ENCODE measurements at places on chromosomes 5 and 9.
A peak's percentile ranks its signal among the peaks of the same experiment; 100 is the strongest.

GRCh38 chr9:134776080-134776796 lies 104.4 kb upstream of the FCN2 start:
- DNase-seq, result no peak

DNA sequence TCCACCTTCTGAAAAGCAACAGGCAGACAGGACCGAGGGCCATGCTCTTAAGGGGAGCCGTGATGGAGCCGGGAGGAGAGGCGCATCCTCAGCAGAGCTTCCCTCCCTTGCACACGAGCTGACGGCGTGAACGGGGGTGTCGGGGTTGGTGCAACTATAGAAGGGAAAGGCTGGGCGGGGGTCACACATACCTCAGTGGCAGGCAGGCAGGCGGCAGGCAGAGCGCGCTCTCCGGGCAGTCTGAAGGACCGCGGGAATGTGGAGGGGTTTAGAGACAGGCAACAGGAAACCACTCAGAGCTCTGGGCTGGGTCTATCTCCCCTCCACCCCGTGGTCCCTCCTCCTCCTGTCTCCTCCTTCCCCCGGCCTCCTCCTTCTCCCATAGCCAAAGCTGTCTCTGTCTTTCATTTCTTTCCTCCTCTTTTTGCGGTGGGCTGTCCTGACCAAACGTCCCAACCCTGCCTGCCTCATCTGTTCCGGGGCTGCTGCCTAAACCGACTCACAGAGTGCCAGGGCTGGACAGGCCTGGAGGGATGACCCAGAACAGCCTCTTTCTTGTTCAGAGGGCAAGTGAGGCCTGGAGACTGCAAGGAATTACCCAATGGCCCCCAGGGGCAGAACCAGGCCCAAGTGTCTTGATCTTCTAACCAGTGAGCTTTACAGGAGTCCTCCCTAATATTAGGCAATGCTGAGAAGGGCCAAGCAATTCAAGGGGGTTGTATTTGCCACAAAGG lies at the start of gene SPARC:
Gene SPARC (minus strand): TSS at position 242 of the 734 bp plus-strand sequence. CDS start 10,727 bp downstream, outside the sequence.
- no peak for DNase-seq

DNA sequence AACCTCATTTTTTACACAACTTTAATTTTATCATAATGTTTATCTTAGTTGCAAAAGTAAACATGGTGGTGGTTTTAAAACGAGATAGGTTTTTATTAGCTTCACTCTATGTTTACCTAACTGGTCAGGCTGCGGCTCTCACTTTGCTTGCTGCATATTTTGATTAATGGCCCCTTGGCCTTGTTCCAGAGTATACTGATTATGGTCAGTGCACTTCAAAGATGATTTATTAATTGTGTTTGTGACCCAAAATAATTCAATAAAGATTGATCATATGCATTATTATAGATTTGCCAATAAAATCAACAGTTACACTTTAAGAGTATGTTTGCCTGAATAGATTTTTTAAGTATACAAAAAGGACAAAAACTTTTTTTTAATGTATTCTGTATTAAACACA lies 188.0 kb downstream of the XRCC4 start:
- no peak for DNase-seq

- no peak for DNase-seq
These were observed 8.9 kb upstream of the HSPA9 start for GRCh38 chr5:138583984-138584637.

DNA sequence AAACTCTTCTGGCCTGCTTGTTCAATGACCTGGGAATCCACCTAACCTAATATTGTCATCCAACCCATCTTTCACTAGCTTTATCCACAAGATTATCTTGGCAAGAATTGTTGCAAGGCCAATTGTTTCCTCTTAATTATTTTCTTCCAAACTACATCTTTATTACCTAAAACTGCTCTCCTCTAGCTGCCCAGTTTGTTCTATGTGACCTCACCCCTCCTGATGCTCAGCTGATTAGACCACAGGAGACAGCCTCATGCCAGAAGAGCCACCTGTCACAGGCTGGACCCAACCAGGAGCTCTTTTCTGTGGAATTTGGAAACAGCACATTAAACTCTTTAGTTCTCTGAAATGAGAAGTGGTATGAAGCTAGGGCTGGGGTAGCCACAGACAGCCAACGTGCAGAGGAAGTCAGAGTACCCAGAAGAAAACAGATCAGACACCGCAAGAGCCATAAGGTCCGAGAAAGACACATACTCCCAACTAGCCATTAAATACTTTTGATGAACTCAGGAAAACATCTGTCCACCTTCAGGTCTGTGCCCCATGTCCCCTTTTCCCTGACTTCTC lies 12.0 kb downstream of the SAXO1 start:
- DNase-seq, result no peak

DNA sequence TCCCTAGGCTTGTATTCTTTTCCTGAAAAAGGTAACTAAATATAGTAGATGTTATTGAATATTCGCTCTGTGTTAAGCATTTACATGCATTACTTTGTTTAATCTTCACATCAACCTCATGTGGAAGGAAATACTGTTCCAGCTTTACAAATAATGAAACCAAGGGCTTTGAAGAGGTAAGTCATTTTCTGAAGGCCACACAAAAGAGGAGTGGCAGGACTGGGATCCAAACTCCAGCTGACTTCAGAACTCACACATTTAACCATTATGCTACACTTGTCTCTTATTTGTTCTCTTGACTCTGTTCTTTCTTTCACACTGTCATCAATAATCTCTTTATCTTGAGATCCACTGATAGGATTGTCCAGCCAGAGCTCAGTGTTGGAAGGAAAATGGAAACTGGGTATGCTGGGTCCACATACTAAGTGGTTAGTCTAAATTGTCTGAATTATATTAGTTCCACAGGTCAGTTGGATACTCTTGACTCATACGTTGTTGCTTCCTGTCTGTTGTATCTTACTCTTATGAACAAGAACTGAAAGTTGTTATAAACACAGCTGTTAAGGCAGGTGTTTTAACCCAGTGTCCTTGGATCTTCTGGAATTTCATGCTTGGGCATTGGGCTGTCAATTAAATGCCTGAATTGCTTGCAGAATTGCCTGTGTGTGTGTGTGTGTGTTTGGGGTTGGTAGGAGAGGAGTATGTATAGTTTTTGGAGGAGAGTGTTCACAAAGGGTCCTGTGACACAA lies 65.6 kb downstream of the TLE4 start:
- DNase-seq, result no peak

GRCh38 chr5:94969174-94969573 lies 315.7 kb downstream of the MCTP1 start:
- DNase-seq, result no peak

GRCh38 chr5:180605554-180606214 lies 14.4 kb upstream of the SCGB3A1 start:
- peak; percentile 40 for DNase-seq

DNA sequence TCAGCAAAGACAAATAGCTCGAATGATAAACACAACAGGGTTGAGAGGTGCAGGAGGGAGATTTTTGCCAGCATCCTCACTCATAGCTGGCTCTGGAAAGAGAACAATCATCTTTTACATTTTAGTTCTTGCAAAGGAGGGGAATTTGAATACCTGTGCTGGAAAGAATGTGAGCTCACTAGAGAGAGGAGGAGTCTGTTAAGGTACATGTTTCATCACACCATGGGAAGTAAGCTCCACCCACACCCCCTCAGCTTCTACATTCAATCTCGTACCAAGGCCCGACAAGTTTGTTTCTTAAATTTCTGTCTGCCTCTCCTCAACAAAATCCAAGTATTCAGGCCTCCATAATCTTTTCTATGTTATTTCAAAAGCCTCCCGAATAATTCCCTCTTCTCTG lies 254.6 kb downstream of the BRINP1 start:
- DNase-seq, result no peak

- DNase-seq, result no peak
These were observed 46.1 kb downstream of the PCDH1 start for GRCh38 chr5:141832131-141832530.

DNA sequence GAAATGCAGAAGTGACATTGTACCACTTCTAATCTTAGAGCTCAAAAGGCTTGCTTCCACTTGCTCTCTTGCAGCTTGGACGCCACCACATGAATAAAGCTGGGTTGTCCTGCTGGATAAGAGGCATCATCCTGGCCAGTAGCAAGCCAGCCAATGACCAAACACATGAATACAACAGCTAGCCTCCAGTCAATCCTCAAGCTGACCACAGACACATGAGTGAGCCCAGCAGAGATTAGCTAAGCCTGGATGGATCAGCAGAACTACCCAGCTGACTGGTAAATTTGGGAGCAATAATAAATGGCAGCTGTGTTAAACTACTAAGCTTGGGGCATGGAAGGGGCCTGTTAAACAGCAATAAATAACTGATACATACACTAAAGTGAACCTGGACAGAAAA lies 121.1 kb upstream of the SLC12A2 start:
- no peak for DNase-seq

DNA sequence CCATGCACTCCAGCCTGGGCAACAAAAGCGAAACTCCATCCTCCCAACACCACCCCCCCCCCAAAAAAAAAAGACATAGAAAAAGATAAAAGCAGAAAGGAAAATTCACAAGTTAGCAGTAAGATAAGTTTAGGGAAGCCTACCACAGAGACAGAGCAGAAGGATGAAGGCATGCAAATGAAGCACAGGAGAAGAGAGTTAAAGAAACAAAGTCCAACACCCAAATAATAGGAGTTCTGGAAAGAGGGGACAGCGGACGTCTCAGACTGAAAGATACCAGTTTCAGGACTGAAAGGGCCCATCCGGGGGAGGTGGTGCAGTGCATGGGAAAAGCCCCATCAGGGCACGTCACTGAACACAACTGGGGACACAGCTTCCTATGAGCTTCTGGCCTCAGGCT lies 54.3 kb downstream of the OTULIN start:
- DNase-seq, result no peak

DNA sequence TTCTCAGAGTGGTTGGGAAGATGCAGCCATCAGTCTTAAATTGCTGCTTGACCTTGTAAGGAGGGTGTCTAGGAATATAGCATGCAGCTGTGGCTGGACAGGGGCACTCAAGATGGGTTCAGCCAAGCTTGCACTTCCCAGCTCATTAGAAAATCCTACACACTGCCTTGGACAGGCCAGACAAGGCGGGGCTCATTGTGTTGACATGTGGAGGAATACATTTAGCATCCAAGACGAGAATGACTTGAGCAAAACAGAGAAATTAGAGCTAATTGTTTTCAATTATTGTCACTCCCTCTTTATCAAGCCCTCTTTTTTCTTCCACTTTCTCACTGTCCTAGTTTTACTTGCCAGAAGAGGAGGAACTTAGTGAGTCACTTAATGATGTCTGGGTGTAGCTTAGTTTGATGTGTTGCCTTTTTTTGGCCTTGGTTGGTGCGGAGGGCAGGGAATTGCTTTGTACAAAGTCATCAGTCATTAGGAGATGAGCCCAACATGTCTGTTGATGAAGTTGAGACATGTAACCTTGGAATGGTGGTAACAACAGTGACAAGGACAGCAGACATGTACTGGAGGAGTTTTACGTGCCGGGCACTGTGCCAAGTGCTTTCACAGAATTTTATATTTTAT lies 1219.3 kb upstream of the WWC1 start:
- no peak for DNase-seq

- DNase-seq, result no peak
These were observed 403.4 kb downstream of the MAN2A1 start for GRCh38 chr5:110092955-110093785.

GRCh38 chr9:75039801-75040200 lies 11.7 kb upstream of the CARNMT1 start:
- no peak for DNase-seq

- DNase-seq, result no peak
These were observed 150.9 kb downstream of the ZSWIM6 start for GRCh38 chr5:61482980-61483379.

DNA sequence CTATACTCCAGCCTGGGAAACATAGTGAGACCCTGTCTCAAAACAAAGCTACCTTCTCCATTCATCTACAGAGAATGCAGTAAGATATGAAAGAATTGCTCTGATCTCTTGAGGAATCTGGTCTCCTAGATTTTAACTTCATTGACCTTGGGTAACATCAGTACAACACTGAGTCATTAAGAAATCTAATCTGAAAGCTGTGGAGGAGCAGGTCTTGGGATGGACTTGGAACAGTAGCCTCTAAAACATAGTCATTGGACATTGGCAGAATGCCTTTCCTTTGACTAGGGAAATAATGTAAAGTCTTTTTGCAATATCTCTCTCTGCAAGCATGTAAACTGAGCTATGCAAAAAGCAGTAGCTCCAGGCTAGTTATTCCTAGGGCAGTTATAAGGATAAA lies 58.1 kb downstream of the KCNN2 start:
- DNase-seq, result no peak

- no peak for DNase-seq
These were observed 70.8 kb upstream of the COL5A1 start for GRCh38 chr9:134570711-134571325.

DNA sequence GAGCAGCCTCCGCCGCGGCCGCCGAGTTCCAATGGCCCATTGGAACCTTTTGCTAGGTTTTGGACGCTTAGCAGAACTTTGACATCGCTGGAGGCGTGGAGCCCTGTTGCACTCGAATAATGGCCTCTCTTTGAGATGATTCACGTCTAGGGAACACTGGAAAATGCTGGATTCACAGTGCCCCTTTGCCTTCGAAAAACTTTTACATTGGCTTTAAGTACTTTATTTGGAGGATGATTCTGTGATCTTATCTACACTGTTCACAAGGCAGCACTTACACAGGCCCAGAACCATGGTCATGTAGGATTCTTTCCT lies 536 bp upstream of the PPIC start:
- no peak for DNase-seq

DNA sequence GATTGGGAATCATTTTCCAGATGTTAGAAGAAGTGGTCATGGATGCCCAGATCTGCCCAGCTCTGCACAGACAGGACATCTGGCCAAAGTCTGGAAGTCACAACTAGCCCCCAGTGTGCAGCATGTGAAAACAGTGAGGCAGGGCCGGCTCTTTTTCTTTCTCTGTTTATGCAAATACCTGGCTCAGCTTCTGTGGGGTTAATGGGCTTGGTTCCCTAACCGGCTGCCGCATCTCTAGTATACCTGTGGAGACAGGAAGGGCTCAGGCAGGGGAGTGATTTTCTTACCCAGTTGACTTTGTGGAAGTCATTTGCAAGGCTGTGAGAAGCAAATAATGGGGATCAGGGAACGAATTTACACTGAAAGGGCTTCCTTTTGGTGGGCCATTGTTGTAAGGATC lies 254.8 kb upstream of the PANK3 start:
- no peak for DNase-seq

GRCh38 chr5:69512740-69513260 lies 20.2 kb downstream of the OCLN start:
- no peak for DNase-seq

GRCh38 chr9:20941174-20941690 lies 90.2 kb downstream of the HACD4 start:
- DNase-seq, result no peak

DNA sequence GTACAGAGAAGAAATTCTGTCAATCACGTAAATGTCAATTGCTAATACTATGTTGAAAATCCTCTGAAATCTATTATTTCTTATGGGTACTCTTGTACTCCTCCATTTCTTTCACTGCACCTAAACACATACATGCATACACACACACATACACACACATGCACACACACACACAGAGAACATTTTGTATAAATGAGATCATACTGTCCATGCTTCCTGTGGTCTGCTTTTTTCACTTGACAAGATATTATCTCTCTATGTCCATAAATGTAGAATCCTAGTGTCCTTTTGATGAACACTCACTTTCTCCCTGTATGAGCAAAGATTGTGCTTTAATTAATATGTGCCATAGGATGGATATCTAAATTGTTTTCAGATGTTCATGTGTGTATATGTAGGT lies 32.7 kb upstream of the TLR4 start:
- no peak for DNase-seq
